ENCODE measurements at places on chromosomes 6 and 20. TPM values are rescaled to one million over a fixed set of nuclear protein-coding genes. Genes with fewer than 3 reads are reported as not detected.

GRCh38 chr20:20525756-20526155 lies 157.9 kb downstream of the INSM1 start:
- no peaks in the 10 kb centered on the region for H3K27me3 ChIP-seq
- no peak overlapping the region for H3K27ac ChIP-seq
- no peak for DNase-seq
- no peak overlapping the region for H3K4me3 ChIP-seq

The MCM8 gene
- total RNA-seq, result 13.7 TPM

The GNAS-AS1 gene
- total RNA-seq, result 1.5 TPM

- DNase-seq, result no peak
- H3K27me3 ChIP-seq, result no peaks in the 10 kb centered on the region
- H3K36me3 ChIP-seq, result peaks cover 5% of the 10 kb centered on the region
- no peak overlapping the region for H3K27ac ChIP-seq
- H3K4me1 ChIP-seq, result peaks cover 76% of the 10 kb centered on the region
Observed at GRCh38 chr20:50536333-50536732, 26.1 kb downstream of the PTPN1 start.

The PSORS1C2 gene
- total RNA-seq, result not detected

The CHRNA4 gene
- not detected for total RNA-seq

GRCh38 chr6:166221040-166221439 lies 53.4 kb upstream of the TBXT start:
- no peaks in the 10 kb centered on the region for H3K4me1 ChIP-seq
- H3K27ac ChIP-seq, result no peak overlapping the region
- DNase-seq, result no peak
- H3K27me3 ChIP-seq, result peaks cover 18% of the 10 kb centered on the region
- H3K36me3 ChIP-seq, result no peaks in the 10 kb centered on the region
- H3K4me3 ChIP-seq, result no peak overlapping the region

DNA sequence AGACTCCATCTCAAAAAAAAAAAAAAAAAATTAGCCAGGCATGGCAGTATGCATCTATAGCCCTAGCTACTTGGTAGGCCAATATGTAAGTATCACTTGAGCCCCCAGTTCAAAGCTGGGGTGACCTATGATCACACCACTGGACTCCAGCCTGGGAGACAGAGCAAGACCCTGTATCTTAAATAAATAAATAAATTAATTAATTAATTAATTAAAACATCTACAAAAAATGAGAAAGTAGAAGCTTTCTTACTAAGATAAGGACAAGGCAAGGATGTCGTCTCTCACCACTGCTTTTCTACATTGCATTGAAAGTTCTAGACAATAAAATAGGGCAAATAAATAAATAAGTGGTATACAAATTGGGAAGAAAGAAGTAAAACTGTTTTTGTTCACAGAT lies 134.3 kb upstream of the CARMIL1 start:
- DNase-seq, result no peak
- H3K4me1 ChIP-seq, result peaks cover 6% of the 10 kb centered on the region
- H3K27me3 ChIP-seq, result no peaks in the 10 kb centered on the region
